ENCODE measurements at places on chromosomes 6 and 20.

DNA sequence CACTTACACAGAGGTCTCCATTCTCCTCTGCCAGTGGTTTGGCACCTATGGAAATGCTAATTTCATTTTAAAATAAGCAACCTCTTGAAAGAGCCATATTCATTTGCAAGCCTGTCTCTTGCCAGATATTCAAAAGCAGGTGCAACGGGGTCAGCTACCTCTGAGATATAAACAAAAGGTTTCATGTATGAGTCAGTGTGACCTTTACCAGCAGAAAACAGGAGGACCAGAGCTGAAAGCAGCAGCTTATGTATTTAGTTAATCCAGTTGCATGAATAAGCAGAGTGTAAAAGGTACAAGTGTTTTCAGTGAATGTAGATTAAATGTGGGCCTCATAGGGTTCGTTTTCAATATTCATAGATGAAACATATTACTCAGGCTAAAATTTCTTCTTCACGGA, 56.0 kb downstream of the TENT5A start:
- no peak for DNase-seq

GRCh38 chr6:154520280-154520679, 9.8 kb upstream of the CNKSR3 start:
- DNase-seq: no peak

DNA sequence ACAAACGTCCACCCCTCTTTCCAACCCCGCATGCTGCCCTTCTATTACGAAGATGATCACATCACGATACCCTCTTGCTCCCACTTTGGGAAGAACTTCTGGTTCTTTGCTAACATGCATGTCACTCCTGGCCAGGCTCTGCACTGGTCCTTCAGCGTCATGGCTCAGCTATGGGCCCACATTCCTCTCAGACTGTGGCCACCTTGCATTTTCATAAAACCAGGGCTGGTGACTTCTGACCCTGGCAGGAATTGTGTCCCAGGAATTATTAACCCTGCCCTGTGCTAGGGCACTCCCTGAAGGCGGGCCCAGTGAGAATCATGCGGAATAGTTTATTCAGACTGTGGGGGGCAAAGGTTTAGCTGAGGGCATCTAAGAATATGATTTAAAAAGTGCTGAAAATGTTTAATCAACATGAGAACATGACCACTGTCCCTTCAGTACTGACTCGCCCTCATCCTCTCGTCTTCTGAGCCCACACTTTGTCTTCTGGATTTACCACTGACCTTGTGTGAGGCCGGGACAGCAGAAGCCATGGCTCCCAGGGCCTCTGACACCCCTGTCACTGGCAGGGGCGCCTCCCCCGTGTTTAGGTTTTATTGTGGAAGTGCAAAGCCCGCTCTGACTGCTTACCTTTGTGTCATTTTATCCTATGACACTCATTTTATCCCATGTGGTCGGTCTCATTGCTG, 38.1 kb upstream of the THBS2 start:
- DNase-seq: no peak

DNA sequence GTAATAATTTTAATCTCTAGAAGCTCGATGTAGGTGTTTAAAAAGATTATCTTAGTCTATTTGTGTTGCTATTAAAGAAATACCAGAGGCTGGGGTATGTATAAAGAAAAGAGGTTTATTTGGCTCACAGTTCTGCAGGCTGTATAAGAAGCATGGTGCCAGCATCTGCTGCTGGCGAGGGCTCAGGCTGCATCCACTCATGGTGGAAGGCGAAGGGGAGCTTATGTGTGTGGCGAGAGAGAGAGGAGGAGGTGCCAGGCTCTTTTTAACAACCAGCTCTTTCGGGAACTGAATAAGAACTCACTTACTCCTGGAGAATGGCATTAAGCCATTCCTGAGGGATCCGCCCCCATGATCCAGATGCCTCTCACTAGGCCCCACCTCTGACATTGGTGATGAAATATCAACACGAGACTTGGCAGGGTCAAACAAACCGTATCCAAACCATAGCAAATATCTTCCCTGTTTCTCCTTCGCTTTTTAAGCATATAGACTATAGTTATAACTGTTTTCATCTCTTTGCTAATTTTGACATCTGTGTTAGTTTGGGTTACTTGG, 24.5 kb downstream of the CHMP4B start:
- no peak for DNase-seq

DNA sequence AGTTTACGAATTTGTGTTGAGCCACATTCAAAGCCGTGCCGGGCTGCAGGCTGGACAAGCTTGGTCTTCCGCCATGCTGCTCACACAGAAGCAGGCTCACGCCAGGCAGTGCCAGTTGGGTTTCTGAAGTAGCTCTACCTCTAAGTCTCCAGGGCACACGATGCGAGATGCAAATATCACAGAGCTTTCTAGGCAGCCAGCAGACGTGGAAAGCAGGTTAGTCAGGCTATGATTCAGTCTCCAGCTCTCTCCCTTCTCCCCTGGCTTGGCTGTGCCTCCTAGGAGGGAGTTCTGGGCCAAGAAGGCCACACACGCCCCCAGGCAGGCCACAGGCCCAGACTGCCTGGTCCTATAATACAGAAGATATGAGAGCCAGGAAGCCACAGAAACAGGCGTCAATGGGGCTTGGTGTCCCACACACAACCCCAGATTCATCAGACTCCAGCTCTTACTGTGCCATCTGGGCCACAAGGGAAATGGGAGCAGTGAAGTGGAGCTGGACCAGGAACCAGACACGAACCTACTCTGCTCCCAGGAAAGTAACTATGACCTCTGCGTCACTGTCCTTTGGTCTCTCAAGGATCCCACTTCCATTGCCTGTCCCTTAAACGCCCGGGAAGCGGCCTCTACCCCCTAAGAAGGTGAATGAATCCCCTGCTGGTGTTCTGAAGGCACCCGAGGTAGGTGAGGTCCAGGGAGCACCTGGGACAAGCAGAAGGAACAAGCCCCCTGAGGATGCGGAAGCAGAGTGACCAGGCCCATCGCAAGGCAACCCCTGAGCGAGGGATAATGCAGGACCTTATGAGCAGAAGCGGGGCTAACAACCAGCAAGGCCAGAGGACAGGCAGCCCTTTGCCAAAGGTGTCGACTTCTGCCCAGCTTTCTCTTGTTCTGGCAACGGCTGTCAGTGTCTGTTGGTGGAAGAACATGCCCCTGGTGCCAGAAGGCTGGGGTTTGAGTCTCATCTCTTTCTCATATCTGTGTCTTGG, 61.2 kb downstream of the GFOD1 start:
- DNase-seq: no peak

GRCh38 chr6:1665214-1665613, 55.5 kb downstream of the FOXC1 start:
- DNase-seq: no peak
